ENCODE measurements at places on chromosomes 2 and 18. TPM values are rescaled to one million over a fixed set of nuclear protein-coding genes. Genes with fewer than 3 reads are reported as not detected.

CD207 gene
- not detected for total RNA-seq

ACOXL gene
- total RNA-seq: not detected

SLC11A1 gene
- 6.4 TPM for total RNA-seq

ALK gene
- 0.14 TPM for total RNA-seq

ZNF385B gene
- 0.14 TPM for total RNA-seq

- H3K4me1 ChIP-seq: no peaks in the 10 kb centered on the region
- H3K27me3 ChIP-seq: peaks cover 81% of the 10 kb centered on the region
- no peak overlapping the region for H3K27ac ChIP-seq
- H3K4me3 ChIP-seq: no peak overlapping the region
These were observed 250.7 kb downstream of the NAPG start for GRCh38 chr18:10776493-10776892.

DNA sequence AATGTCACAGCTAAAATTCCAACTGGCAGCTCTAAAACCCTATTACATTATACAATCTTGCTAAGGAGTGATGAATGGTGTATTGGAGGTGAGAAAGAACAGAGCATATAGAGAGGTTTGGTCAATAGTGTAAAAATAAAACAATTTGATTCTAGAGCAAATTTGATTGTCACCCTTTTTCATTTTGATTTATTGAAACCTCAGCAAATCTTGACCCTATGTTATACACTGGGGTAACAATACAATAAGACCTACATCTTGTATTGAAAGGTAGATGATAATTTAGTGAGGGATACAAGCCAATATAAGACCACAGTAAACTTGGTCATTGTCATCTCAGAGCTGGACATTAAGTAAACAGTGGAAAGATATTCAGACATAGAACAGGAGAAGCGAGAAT is 671.9 kb downstream of the IRS1 start:
- H3K27ac ChIP-seq: no peak overlapping the region
- H3K4me1 ChIP-seq: peaks cover 43% of the 10 kb centered on the region
- H3K36me3 ChIP-seq: no peaks in the 10 kb centered on the region
- H3K27me3 ChIP-seq: no peaks in the 10 kb centered on the region
- H3K4me3 ChIP-seq: no peak overlapping the region
- no peak for DNase-seq

DNA sequence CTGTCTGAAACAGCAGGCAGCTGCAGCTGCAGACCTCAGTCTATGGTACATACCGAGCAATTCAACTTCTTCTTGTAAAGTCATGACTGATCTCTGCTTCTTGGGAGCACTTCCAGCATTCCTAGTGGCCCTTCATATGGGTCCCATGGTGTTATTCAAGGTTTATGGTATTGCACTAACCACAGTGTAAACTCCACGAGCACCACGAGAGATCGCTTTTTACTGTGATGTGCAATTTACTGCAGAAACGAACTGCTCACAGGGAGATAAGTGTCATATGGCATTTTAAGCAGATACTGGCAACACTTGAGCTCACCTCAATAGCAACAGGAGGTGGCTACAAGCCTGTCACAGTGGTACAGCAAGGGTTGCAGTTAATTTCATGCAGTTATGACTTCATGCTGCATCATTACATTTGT is 38.6 kb upstream of the SH3BP4 start:
- peaks cover 3% of the 10 kb centered on the region for H3K4me1 ChIP-seq
- H3K27ac ChIP-seq: no peak overlapping the region
- no peak overlapping the region for H3K4me3 ChIP-seq
- H3K36me3 ChIP-seq: no peaks in the 10 kb centered on the region
- no peak for DNase-seq

DNA sequence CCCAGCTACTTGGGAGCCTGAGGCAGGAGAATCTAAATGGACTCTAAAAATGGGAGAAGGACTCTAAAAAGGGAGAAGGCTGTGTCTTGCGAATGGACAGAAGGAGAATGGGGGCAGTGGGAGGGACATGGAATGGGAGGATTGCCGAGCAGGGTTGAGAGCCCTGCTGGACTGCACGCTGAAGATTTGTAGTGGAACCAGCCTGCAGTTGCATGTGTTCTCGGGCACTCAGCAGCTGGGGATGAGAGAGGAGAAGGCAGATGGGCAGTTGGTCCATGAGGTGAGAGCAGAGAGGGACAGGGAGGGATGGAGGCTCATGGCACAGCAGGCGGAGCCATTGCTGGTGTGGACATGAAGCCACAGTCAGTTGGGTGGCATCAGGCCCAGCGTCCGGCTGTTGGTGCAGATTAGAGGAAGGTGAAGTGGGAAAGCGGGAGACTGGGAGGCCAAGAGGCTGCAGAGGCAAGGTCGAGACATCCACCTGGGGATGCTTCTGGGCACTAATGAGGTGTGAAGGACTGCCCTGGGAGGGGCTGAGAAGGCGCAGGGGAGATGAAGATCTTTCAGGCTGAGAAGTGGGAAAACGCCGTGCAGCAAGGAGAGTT is 40.7 kb downstream of the DCDC2C start:
- no peak overlapping the region for H3K27ac ChIP-seq
- H3K4me1 ChIP-seq: no peaks in the 10 kb centered on the region
- H3K27me3 ChIP-seq: peaks cover 38% of the 10 kb centered on the region
- H3K4me3 ChIP-seq: no peak overlapping the region
- DNase-seq: no peak

DNA sequence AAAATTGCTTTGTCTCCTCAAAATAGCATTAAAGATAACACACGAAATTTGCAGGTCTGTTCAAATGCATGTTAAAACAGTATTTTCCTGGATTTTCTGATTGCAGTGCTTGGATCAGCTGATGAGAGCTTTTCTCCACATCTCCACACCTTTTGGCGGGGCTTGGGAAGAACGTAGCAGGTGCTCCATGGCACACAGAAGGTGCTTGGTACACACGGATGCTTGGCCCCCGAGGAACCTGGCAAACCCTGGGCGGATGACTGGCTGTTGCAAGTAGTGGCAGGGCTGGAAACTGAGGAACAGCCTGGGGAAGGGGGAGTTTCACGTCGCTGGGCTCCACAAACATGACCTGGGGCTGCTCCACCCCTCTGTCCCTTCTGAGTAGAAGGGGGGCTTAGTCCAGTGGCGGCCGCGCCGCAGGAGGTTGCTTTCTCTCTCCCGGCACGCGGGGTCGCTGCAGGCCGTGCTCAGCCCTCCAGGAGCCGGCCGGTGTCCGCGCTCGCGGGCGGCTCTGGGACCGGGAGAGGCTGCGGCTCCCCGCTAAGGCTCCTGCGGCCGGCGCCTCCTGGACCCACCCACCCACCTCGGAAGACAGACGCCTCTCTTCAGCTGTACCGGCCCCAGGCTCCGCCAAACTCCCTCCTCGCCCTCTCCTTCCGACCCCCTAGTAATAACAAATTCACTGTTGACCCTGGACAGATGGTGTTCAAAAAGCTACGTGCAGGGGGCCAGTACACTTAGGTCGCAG is 69.3 kb downstream of the MARCO start:
- no peaks in the 10 kb centered on the region for H3K4me1 ChIP-seq
- DNase-seq: peak; percentile 51
- H3K36me3 ChIP-seq: no peaks in the 10 kb centered on the region
- peaks cover 81% of the 10 kb centered on the region for H3K27me3 ChIP-seq

- H3K27ac ChIP-seq: no peak overlapping the region
- no peaks in the 10 kb centered on the region for H3K27me3 ChIP-seq
- DNase-seq: no peak
- H3K4me3 ChIP-seq: no peak overlapping the region
- no peaks in the 10 kb centered on the region for H3K36me3 ChIP-seq
These were observed 75.2 kb downstream of the SEPTIN10 start for GRCh38 chr2:109538546-109538945.

DNA sequence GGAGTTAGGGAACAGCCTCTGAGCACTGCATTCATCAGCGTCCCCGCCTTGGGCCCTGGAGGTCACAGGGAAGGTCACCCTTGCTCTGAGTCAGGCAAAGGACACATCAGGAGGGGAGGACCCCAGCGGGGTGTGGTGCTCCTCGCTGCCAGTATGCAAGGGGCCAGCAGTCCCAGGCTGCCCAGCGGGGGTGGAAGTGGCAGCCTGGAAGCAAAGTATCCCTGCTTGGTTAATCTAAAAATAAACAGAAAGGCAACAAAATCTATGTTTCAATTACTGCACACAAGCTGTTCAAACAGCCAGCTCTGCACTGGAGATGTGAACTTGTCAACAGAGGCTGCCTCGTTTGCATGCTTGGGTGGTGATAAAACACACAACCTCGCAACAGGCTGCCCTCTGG is 164.1 kb downstream of the KLHL29 start:
- peaks cover 21% of the 10 kb centered on the region for H3K27me3 ChIP-seq
- no peaks in the 10 kb centered on the region for H3K36me3 ChIP-seq
- no peak overlapping the region for H3K27ac ChIP-seq

- H3K27ac ChIP-seq: no peak overlapping the region
- H3K4me1 ChIP-seq: no peaks in the 10 kb centered on the region
- H3K4me3 ChIP-seq: no peak overlapping the region
- no peaks in the 10 kb centered on the region for H3K27me3 ChIP-seq
- H3K36me3 ChIP-seq: no peaks in the 10 kb centered on the region
These were observed 977.1 kb upstream of the SOX11 start for GRCh38 chr2:4715065-4715464.

GRCh38 chr2:163667064-163667887 is 68.5 kb downstream of the FIGN start:
- H3K4me1 ChIP-seq: peaks cover 58% of the 10 kb centered on the region
- H3K4me3 ChIP-seq: peak overlapping the region; percentile 21
- no peaks in the 10 kb centered on the region for H3K27me3 ChIP-seq

DNA sequence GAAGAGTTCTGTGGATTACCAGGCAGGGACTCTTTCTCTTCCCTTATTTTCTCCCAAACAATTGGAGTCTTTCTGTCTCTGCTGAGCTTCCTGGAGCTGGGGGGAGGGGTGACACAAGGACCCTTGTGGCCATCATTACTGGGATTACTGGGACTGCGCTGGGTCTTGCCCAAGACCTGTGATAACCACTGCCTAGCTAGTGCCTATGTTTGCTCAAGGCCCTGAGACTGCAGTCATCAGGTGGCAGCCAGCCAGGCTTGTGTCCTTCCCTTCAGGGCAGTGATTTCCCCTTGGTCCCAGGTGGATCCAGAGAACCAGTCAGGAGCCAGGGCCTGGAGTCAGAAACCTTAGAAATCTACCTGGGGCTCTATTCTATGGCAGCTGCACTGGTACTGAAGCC is 355.6 kb downstream of the PARD3B start:
- no peak for DNase-seq
- no peaks in the 10 kb centered on the region for H3K36me3 ChIP-seq
- H3K4me3 ChIP-seq: no peak overlapping the region
- H3K27me3 ChIP-seq: no peaks in the 10 kb centered on the region
- no peak overlapping the region for H3K27ac ChIP-seq

DNA sequence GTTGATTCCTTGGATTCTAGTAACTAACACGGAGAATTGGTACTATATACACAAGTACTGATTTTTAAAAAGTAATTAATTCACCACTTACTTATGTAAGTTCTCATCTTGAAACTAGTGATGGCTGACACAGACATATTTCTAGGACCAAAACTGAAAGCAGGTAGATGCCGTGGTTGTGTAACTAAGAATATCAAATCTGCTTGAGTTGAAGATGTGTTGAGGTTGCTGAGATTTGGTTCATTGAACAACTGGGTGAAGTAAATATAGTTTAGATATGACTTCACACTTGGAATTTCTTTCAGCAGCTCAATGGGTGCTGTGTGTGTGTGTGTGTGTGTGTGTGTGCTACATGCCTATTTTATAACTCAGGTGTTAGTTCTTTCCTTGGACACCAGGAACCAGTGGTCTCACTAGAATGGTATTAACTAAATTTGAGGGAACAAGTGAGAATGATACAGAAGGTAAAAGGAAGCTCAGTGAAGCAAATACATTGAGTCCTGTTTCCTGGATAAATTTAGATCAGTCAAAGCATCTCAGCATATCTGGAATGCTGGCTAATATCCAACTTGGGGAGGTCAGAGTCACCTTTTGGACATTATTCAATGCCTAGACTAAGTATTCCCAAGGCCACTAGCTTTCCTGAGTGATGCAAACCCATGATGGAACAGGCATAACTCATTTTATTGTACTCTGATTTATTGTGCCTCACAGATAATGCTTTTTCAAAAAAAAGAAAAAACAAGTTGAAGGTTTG is 110.7 kb upstream of the ZEB2 start:
- no peak overlapping the region for H3K4me3 ChIP-seq
- no peak overlapping the region for H3K27ac ChIP-seq
- no peaks in the 10 kb centered on the region for H3K36me3 ChIP-seq

DNA sequence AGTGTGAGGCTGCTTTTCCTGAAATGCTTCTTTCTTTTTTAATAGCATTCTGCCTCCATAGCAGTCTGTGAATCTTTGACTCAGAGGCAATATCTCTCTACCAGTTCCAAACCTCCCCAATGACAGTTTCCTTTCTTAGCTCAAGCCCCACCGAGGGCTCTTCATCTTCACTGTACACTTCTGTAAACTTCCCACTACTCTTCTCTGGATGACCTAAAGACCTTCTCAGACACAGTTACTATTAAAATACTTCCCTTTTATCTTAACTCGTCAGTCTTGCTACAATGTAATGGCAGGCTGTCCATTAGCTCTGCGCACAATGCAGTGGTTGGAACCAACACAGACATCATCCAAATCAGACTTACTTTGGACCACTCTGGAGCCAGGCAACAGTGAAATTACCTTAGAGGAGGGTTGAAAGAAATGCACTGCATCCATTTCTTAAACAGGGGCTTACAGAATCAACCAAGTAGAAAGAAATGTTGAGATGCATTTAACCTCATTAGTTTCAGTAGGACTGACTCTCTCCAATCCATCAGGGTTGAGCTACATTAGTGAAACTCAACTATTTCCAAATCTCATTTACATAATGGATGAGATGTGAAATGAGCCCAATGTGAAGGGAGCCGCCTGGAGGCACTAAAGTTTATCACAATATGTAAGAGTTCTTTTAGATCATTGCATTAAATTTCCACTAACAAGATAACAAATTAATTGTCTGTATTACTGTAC is 343.8 kb downstream of the SETBP1 start:
- no peak overlapping the region for H3K4me3 ChIP-seq
- H3K27ac ChIP-seq: no peak overlapping the region
- H3K4me1 ChIP-seq: no peaks in the 10 kb centered on the region
- H3K27me3 ChIP-seq: no peaks in the 10 kb centered on the region

- no peak overlapping the region for H3K4me3 ChIP-seq
- no peaks in the 10 kb centered on the region for H3K36me3 ChIP-seq
- peak overlapping the region; percentile 16 for H3K27ac ChIP-seq
These were observed 11.5 kb upstream of the SNED1 start for GRCh38 chr2:240986787-240987411.

Measured in left ventricle myocardium inferior (tissue), 1 donor.